ENCODE measurements at places on chromosomes 6 and 20. TPM values are rescaled to one million over a fixed set of nuclear protein-coding genes. Genes with fewer than 3 reads are reported as not detected.

Gene PNLDC1
- not detected for total RNA-seq

Gene PGBD1
- 9.1 TPM for total RNA-seq

Gene RNF146
- 36.7 TPM for total RNA-seq

Gene DAAM2
- 1.2 TPM for total RNA-seq

Gene TINAG
- 4.8 TPM for total RNA-seq

Gene SERINC1
- total RNA-seq, result 138 TPM

Gene METTL24
- total RNA-seq, result not detected

Gene OPRM1
- not detected for total RNA-seq

Gene DNAAF9
- 18.8 TPM for total RNA-seq

Gene MAD2L1BP
- 33.5 TPM for total RNA-seq

Gene NKX2-4
- total RNA-seq, result not detected

Gene MMS22L
- 15.5 TPM for total RNA-seq

Gene KIF25
- total RNA-seq, result not detected

Gene SPEF1
- total RNA-seq, result not detected

Gene SCGN
- not detected for total RNA-seq

Gene DBNDD2
- total RNA-seq, result 21.7 TPM

Gene DOP1A
- 7.6 TPM for total RNA-seq

Gene MYH7B
- not detected for total RNA-seq

Gene FAM184A
- 0.34 TPM for total RNA-seq

Gene HSPA12B
- total RNA-seq, result 25.5 TPM

Gene CBLN4
- not detected for total RNA-seq

Gene GPR31
- total RNA-seq, result not detected

Gene TULP1
- total RNA-seq, result not detected

Gene ABHD12
- 31.3 TPM for total RNA-seq

Gene SLC32A1
- not detected for total RNA-seq

Gene SYCP2
- total RNA-seq, result 0.23 TPM

Gene SRSF3
- total RNA-seq, result 249 TPM

Gene PRDM13
- not detected for total RNA-seq

All from glomerular endothelial cell (primary cell).